ENCODE measurements at places on chromosomes 5 and 9.

GRCh38 chr9:88537761-88538091 is 2.7 kb downstream of the NXNL2 start:
- no peak for DNase-seq

DNA sequence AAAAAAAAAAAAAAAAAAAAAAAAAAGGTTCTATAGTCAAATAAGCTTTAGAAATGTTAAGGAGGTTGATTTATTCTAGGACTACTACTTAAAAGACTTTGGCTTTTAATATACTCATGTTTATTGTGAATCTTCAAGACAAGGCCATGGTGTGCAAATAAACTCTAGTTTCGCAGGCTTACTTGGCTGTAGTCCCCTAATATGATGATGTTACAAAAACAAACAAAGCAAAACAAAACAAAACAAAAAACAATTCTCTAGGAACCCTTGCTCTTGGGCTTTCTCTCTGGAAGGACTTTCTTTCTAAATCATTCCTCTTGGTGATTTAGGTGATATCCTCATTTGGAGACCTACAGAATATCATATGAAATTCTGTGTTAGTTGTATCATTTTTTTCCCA is 172.0 kb downstream of the GDNF start:
- DNase-seq = no peak

- DNase-seq = no peak
Measured at GRCh38 chr9:7129391-7129790, 371.6 kb downstream of the KDM4C start.

DNA sequence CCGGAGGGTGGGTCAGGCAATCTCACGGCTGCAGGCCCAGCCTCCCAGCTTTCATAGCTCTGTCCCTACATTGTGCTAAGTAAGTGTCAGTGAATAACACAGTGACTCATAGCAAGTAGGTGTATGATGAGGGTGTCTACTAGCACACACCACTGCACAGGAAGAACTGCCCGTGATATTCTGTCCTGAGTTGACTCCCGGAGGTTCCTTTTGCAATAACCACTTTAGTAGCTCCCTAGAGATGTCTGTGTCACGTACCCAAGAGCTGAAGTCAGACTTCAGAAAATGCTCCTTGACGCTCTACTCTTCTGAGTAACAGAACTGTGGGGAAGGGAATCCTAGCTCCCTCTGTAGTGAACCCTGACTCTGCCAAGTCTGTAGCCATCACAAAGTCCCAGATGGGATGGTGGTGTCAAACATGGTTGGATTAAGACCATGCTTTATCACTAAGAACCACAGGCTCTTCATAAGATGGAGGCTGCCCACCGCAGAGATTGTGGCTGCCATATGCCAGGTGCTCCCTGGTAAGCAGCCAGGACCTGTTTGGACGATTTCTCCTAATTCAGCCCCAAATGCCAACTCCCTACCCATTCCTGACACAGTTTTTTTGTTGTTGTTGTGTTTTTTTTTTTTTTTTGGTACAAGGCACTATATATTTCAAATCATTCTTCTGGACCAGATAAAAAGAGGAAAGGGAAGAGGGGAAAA is 352.6 kb upstream of the PANK3 start:
- no peak for DNase-seq

GRCh38 chr5:138641547-138642298 is 66.5 kb upstream of the HSPA9 start:
- no peak for DNase-seq

DNA sequence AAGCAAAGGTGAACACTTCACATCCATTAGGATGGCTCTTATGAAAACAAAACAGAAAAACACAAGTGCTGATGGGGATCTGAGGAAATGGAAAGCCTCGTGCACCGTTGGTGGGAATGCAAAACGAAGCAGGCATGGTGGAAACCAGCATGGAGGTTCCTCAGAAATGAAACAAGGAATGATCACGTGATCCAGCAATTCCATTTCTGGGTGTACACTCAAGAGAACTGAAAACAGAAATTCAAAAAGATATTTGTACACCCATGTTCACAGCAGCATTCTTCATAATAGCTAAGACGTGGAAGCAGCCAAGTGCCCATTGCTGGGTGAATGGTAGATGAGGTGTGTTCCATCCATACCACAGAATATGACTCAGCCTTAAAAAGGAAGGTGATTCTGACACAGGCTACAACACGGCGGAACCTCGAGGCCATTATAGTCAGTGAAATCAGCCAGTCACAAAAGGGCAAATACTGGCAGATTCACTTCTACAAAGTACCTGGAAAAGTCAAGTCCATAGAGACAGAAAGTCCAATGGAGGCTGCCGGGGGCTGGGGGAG is 87.2 kb upstream of the RAPGEF1 start:
- DNase-seq = no peak

DNA sequence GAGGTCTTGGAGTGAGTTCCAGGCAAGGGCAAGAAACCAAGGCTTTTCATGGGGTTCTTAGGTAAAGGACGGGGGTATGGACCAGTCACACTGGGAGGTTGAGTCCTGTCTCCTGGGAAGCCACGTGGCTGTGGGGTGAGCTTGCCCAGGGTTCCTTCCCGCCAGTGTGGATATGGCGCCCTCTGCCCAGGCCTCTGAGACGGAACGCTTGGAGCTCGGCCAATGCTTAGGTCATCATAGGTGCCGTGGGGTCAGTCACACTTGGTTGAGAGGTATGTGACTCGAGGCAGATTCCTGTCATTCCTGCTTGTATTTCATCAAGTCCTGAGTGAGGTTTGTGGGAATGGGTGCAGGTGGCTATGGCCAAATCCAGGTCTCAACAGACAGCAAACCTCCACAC is 46.2 kb downstream of the TENT4A start:
- no peak for DNase-seq

DNA sequence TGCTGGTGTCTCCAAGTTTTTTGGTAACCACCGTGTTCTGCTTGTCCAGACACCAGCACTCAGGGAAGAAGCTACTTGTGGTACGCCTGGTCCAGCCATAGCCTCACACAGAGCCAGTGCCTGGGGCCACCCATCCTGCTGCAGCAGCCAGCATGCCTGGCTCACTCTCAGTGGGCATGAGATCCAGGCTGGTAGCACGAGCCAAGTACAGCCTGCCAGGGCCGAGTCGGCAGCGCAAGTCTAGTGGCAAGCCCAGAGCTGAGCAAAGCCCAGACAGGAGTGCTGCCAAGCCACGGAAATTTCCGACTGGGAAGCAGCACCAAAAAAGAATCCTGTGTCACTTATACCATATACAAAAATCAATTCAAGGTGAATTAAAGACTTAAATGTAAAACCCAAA is 36.3 kb upstream of the FBXL17 start:
- DNase-seq = no peak

GRCh38 chr9:91676046-91676445 is 252.4 kb upstream of the NFIL3 start:
- no peak for DNase-seq

GRCh38 chr5:50712479-50712878 is 46.0 kb downstream of the PARP8 start:
- DNase-seq = no peak

- no peak for DNase-seq
Measured at GRCh38 chr5:94397508-94397907, 220.9 kb downstream of the KIAA0825 start.

DNA sequence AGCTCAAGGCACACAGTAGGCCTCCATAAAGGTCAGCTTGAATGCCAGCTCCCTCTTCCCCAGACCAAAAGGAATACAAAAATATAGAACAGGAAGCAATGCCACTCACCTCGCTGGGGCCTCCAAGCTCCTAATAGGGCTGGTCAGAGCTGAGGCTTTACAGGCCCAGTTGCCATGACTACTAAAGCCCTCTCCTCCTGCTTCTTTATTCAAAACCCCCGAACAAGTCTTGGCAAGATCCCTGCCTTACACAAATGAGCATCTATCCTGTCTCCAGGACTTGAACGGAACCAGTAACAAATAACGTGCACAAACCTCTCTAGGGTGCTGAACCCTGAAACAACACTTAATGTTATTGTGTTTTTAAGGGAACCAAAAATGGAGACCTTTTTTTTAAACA is 136.3 kb downstream of the SIL1 start:
- no peak for DNase-seq

GRCh38 chr5:55934720-55935119 is 60.0 kb downstream of the IL6ST start:
- DNase-seq = no peak

DNA sequence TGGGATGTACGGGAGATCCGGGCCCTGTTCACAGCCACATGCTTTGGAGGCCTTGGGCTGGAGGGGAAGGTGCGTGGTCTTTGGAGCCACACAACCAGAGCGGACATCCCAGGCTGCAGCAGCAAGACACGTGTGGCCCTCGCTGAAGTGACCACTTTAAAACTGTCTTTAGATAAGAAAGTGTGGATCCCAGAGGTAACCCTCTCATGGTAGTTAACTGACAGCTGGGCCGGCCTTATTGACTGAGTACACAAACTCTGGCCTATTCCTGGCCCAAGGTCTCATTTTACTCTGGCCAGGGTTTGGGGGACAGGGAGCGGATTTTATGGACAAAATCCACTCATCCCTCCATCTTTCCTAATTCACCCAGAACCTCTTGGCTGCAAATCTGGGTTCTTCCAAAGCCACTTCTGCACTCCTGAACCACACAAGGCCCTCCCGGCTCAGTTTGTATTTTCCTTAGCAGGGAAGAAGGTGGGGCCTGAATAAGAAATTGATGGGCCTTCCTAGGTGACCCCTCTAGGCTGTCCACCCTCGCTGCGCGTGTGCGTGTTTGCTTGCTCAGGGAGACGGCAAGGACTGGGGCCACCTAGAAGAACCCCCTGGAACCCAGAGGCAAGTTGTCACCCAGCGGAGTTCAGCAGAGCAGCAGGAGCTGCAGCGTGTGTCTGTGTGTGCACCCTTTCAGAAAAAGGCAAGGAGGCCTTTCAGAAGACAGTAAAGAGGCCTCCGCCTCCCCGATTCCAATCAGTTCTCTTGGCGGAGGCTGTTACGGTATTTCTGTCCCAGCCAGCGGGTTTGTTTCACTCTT is 73.3 kb upstream of the ORM1 start:
- DNase-seq = no peak

GRCh38 chr5:72077390-72077789 is 29.9 kb upstream of the MAP1B start:
- DNase-seq = no peak

DNA sequence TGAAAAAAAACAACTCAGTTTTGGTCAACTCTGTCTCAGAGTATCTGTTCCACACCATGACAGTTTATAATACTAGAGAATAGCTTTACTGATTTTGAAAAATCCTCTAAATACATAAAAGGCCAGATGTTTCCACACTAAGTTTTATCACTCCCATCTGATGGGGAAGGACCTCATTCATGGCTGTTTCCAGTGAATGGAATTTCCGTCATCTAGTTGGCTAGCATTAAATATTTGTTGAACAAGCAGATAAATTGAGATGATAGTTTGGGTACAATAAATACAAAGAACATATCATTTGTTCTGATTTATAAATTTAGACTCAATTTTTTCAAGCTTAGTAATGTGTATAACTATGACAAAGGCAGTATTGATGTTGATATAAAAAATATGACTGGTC is 408.5 kb downstream of the PTPRD start:
- DNase-seq = no peak

DNA sequence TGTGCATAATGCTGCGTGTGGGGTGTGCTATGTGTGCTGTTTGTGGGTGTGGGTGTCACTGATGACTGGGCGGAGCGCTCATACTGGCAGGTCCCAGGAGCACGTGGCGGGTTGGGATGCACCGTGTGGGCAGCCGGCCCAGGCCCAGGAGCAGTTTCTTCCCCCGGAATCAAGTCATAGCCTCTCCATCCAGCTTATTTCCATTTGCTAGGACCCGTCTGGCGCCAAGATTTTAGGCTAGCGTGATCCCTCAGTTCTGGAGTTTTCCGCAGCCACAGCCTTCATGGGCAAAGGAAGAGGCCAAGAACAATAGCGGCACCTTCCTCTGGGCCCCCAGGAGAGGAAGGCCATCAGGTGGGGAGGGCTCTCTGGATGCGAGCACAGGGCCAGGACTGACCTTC is 43.3 kb upstream of the NEURL1B start:
- DNase-seq = no peak

- no peak for DNase-seq
Measured at GRCh38 chr5:173686950-173687349, 70.5 kb upstream of the BOD1 start.

DNA sequence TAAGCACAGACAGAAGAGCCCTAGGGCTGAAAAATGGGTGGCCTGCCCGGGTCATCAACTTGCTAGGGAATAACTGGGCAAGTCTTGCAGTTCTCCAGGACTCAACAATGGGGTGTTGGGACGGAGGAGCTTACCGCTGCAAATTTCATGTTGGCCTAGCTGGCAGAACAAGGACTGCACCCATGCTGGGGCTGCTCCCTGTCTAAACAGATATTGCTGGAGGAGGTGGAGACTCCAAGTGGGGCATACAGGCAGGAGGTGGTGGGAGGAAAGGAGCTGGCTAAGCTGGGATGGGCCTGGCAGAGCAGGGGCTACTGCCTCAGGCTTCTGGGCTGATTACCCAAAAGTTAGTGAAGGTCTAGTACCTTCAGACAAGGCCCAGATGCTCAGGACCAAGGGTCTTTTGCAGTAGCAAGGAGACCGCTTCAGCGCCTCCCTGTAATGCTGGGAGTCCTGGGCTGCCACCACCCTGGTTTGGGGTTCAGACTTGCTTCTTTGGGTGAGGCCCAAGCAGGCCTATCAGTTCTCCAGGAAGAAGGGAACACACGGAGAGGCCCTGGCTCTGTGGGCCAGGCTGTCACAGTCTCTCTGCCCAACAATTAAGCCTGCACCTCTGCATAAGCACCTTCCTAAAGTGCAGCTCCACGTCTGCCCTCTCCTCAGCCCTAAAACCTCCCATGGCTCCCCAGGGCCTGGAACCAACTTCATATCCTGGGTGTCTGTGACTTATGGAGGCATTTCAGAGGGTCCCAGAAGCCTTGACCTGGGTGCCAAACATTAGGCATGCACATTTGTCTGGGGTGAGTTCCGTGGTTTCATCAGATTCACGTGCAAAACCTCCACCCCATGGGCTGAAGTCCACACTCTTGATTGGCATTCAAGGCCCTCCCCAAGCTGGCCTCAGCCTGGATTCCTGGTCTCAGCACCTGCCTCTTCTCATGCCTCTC is 24.2 kb upstream of the KIF12 start:
- DNase-seq = no peak

GRCh38 chr9:107455425-107456135 is 34.0 kb downstream of the KLF4 start:
- no peak for DNase-seq

DNA sequence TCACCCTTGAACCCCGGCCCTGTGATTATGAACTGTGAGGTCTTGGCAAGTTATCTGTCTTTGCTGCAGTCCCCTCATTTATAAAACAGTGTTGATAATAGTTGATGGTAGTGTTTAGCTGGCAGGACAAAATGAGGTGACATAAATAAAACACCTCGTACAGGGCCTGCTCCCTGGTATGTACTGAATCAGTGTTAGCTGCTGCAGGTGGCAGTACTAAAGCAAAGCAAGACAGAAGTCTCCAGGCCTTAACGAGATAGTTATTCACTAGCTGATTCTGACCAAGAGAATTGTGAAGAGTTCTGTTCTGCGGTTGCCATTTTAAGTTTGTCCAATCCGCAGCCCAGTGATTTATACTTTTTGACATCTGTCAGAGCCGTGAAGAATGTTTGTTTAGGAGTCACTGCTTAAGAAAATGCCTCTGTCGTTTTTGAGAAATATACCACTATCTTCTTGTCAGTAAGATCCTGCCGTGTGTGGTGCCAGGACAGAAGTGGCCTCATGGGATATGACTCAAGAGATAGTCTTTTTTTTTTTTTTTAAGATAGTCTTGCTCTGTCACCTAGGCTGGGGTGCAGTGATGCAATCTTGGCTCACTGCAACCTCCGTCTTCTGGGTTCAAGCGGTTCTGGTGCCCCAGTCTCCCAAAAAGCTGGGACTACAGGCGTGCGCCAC is 75.9 kb downstream of the KDM4C start:
- no peak for DNase-seq
